ENCODE measurements at places on chromosomes 11 and 22.
A peak's percentile ranks its signal among the peaks of the same experiment; 100 is the strongest.

DNA sequence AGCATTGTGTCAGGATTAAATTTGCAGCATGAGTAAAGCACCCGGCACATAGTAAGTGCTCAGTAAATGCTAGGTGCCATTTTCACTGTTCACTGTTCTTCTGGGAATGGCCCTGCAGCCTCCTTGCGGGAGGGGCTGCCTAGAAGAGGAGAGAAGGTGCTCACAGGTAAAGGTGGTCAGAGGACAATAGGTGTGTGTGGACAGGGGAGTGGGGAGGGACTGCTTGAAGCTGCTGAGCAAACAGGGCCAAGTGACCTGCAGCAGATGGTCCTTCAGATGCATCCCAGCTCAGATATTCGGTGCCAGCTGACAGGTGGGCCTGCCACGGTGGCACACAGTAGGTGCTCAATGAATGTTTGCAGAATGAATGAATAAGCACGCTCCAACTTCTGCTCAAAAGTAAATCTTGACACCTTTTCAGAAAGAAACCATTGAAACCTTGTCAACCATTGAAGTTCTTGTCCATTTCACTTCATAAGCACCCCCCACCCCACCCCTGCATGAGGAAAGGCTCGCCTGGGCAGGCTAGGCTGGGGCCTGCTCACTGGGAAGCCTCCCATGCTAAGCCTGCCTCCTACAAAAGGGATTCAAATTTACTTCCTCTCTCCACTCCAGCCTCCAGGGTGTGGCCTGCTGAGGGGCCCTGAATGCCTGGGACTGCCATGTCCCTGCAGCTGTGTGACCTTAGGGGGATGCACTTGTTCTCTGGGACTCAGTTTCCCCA, 1.6 kb downstream of the KIAA0930 start:
- no peak for DNase-seq

- no peak for DNase-seq
Observed at GRCh38 chr11:45212566-45213315, 66.3 kb downstream of the PRDM11 start.

GRCh38 chr11:70141486-70142220, 61.4 kb upstream of the FADD start:
- DNase-seq: peak; percentile 31

- no peak for DNase-seq
Observed at GRCh38 chr11:10520562-10520961, 20.4 kb downstream of the RNF141 start.

DNA sequence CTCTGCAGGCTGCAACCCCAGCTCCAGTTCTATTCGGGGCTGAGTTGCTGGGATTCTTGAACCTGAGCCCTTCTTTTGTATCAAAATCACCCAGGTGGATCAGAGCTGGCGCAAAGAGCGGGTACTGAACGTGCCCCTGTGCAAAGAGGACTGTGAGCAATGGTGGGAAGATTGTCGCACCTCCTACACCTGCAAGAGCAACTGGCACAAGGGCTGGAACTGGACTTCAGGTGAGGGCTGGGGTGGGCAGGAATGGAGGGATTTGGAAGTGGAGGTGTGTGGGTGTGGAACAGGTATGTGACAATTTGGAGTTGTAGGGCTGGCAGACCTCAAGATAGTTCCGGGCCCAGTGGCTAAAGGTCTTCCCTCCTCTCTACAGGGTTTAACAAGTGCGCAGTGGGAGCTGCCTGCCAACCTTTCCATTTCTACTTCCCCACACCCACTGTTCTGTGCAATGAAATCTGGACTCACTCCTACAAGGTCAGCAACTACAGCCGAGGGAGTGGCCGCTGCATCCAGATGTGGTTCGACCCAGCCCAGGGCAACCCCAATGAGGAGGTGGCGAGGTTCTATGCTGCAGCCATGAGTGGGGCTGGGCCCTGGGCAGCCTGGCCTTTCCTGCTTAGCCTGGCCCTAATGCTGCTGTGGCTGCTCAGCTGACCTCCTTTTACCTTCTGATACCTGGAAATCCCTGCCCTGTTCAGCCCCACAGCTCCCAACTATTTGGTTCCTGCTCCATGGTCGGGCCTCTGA, 3.8 kb downstream of the FOLR1 start:
- DNase-seq: no peak
